ENCODE measurements at places on chromosomes 7 and 10.

GRCh38 chr10:33353853-33354252, 19.4 kb upstream of the NRP1 start:
- no peak for DNase-seq

GRCh38 chr10:79454259-79454658, 8.8 kb upstream of the ZCCHC24 start:
- DNase-seq = no peak

- no peak for DNase-seq
Measured at GRCh38 chr7:95546647-95547046, 49.7 kb downstream of the PDK4 start.

DNA sequence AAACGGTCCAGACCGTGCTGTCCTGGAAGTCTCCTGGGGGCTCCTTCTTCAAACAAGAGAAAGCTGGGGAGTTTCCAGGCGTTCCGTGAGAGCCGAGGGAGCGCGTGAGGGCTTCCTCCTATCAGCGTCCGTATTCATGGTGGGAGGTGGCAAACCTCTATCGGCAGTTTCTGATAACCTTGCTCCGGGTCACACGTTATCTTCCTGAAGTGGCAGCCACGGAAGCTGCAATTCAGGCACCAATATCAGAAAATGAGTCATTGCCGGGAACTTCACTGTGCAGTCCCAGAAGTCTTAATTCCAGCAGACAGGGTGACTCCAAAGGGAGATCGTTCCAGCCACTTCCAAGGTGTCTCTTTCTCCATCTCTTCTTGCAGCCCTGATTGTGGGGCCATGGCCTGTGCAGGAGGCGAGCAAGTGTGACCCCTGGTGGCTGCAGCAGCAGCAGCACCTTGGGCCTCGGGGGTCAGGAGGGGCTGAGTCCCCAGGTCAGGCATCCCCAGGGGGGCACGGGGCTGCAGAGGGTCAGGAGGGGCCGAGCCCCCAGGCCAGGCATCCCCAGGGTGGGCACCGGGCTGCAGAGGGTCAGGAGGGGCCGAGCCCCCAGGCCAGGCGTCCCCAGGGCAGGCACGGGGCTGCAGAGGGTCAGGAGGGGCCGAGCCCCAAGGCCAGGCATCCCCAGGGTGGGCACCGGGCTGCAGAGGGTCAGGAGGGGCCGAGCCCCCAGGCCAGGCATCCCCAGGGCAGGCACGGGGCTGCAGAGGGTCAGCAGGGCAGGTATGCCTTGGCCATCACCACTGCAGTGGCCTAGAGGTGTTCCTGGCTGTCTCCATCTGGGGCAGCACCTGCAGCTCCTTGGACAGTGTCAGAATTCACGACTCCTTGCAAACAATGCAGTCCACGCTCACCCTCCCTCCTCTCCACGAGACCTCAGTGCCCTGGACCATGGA, 538.7 kb downstream of the DNAJB6 start:
- DNase-seq = peak; percentile 54

GRCh38 chr7:135328053-135328452, 94.4 kb downstream of the STRA8 start:
- DNase-seq = no peak

DNA sequence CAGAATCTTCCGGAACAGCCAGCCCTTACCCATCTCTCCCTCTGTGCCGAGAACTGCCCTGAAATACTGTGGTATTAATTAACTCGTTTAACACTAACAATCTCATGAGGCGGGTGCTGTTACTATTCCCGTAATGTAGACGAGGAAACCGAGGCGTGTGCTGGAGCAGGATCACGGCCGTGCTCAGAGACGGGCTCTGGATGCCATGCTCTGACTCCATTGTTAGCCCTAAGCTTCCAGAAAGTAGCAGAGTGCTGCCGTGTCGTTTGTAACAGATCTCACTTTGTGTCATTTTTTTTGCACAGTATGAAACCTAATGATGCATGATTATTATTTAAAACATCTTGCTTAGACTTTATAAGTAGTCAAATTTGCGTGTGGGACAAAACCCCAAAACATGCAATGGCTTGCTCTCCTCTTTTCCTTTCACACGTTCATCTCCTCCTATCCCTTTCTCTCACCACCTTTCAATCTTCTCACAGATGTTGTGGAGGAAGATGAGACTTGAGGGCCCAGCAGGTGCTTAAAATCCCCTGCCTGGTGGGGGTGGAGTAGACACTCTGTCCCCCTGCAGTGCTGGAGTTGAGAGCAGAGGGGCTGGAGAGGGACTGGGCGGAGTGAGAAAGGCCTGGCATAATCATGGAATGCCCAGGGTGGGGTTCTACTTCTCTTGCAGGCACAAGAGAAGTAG, 482 bp upstream of the ACTR3C start:
- DNase-seq = no peak

GRCh38 chr10:110035070-110035921, 27.5 kb downstream of the ADD3 start:
- no peak for DNase-seq

DNA sequence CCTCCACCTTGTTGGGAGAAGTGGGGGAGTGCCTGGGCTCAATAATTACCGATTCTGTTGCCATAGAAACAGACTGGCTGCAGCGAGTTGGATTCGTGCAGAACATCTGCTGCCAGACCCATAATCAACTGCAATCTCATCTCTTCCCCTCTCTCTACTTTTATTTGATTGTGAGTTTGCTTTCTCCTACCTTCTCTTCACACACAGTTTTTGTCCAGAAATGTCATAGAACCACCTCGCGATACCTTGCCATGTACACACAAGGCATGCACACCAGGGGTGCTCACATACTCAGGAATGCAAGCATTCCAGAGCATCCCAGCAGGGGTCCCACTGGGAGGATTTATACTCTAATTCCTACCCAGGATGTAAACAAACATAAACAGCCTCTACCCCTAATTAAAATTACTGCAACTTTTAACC, 262.2 kb upstream of the AOAH start:
- no peak for DNase-seq

- DNase-seq = no peak
Measured at GRCh38 chr10:131245475-131246059, 66.0 kb downstream of the TCERG1L start.

DNA sequence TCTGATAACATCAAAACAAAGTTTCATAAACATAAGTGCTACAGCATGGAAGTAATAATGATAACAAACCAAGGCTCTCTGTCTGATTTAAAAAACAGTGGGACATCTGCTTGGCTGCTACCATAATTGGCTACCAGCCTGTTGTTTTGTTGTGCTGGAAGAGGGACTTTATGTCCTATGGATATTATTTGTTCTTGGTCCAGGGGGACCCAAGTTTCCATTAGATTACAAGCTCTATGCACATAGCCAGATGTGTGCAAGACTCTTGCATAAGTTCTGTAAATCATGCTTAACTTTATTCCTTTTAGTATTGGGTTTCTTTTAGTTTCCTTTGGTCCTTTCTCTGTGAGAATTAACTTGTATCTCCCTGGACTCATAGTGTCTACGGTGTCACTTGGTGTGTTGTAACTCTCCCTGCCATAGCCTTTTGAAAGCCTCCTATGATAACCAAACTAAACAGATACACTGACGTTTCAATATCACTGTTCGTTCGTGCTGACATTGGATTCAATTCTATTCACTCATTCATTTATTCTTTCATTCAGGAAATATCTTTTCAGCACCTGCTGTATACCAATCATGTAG, 41.4 kb upstream of the CD36 start:
- no peak for DNase-seq

GRCh38 chr7:34787586-34787985, 129.6 kb downstream of the NPSR1 start:
- DNase-seq = no peak

GRCh38 chr7:126150278-126150958, 1102.3 kb downstream of the GRM8 start:
- DNase-seq = no peak
